ENCODE measurements at places on chromosomes 7 and 10.

GRCh38 chr10:125415006-125415633 is 254.8 kb upstream of the CTBP2 start:
- no peak for DNase-seq

- no peak for DNase-seq
Measured at GRCh38 chr10:103792547-103792946, 62.8 kb downstream of the SH3PXD2A start.

- no peak for DNase-seq
Measured at GRCh38 chr7:139084709-139085108, 24.8 kb downstream of the ZC3HAV1 start.

GRCh38 chr7:7417851-7418250 is 117.8 kb downstream of the COL28A1 start:
- DNase-seq, result no peak

DNA sequence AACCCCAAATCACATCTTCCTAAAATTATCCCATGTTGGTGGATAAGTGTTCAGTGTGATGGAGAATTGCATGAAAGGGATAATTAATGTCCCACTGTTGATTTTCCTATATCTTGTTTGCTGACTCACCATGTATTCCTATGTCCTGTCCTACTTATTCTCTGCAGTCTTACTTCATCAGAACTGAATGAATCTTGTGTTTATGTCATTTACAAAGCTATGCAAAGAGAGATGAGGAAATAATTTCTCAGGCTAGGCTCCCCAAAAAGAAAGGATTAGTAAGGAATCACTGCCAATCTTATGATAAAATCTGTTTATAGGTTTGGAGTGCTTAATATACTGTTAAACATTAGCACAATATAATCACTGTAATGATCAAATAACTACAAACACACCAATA is 360.8 kb downstream of the CRPPA start:
- DNase-seq, result no peak

DNA sequence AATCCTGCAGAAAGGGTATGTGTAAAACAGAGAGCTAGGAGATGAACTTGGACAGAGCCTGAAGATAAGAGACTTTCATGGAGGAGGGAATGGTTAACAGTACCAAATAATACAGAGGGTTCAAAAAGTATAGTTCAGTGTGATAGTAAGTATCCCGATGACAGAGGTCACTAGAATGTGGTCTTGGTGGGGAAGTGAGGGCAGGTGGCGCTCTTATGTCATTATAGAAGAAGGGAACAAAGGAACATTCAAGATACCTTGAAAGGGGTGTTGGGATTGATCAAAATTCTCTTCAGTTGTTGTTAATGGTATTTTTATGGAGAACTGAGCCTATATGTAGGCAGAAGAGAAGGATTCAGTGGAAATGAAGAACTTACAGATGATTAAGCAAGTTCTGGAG is 312.5 kb downstream of the SUGCT start:
- DNase-seq, result no peak

DNA sequence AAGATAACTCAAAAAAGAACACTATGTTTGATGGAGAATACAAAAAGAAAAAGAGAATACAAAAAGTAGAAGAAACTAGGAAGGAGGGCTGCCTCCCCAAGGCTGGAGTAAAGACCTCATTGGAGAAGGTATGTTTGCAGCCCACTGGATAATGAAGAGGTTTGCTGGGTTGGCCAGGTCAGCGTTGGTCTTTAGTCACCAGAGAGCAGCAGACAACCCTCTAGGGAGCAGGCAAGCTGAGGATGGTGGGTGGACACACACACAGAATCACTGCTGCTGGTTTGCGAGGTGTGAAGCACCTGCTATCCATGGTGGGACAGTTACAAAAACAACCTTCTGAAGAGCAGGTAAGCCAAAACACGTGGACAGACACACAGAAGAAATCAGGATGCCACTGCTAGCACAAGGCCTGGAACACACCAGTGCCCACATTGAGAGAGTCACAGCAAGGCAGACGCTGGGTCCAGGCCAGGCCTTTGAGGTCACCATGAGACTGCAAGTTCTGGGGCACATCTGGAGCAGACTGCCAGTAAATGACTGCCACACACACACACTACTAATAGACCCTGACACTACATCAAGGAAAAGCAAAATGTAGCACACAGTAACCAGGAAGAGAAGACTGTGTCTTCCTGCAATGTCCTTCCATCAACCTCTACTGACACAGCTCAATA is 43.0 kb downstream of the MTERF1 start:
- no peak for DNase-seq

- no peak for DNase-seq
Measured at GRCh38 chr10:70191161-70191971, 21.1 kb upstream of the SAR1A start.

GRCh38 chr10:31804352-31804810 is 124.2 kb downstream of the ARHGAP12 start:
- no peak for DNase-seq

- no peak for DNase-seq
Measured at GRCh38 chr7:28165961-28166955, 14.3 kb downstream of the JAZF1 start.

DNA sequence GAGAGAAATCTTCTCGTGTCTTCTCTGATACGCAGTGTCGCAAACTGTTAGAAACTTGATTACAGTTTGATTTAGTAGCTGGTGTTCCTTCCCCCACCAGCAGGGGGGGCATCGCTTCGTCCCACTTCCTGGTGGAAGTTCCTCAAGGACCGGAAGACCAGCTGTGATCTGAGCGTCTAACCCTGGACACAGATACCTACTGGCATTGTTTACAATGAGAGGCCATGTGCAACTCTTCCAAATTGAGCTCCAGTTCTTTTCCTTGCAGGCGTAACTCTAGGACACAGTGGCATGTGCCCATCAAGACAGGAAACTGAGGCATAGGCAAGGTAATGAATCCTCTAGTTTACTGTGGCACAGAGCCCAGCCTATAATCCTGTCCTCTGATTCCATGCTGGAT is 219.0 kb downstream of the CCDC3 start:
- no peak for DNase-seq

DNA sequence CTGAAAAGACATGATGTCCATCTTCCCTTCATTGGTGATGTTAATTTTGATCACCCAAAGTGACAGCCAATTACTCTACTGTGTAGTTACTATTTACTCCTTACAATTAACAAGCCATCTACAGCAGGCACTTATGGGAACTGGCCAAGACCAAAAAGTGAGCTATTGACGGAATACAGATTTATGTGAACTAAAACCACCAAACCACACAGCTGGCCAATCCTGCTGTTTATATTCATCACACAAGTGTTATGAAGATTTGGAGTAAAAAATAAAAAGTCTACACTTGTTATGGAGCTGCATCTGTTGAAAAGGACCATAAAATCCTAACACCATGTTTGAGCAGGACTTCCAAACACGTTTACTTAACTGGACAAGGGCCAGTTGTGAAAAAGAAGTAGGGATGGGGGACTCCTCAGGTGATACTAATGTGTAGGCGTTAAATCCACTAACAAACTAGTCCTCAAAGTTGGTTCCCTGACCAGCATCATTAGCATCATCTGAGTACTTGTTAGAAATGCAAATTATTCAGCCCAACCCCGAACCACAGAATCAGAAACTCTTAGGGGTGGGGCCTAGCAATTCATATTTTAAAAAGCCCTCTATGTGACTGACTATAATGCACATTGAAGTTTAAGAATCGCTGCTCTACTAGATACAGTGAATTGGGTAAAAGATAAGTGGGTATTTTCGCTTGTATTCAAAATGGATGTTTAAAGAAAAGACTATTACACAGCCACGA is 11.6 kb downstream of the MCMBP start:
- no peak for DNase-seq

GRCh38 chr7:131431756-131432155 is 104.1 kb downstream of the MKLN1 start:
- no peak for DNase-seq

- DNase-seq, result no peak
Measured at GRCh38 chr10:132397671-132398565, 918 bp downstream of the PWWP2B start.

DNA sequence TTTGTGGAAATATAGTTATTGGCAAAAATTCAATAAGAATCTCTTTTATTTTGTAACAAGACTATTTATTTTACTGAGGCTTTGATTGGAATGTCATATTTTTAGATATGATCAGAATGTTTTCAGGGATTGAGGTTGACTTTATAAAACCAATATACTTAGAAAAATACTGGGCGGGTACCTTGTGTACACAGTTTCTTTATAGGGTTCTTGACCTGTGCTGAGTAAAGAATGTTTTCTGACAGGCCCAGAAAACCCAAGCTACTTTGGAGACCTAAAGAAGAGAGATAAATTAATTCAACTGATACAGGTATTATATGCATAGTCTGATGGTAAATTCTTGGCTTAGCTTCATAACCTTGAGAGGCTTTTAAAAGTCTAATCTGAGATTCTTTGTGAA is 23.9 kb upstream of the SPAM1 start:
- no peak for DNase-seq

DNA sequence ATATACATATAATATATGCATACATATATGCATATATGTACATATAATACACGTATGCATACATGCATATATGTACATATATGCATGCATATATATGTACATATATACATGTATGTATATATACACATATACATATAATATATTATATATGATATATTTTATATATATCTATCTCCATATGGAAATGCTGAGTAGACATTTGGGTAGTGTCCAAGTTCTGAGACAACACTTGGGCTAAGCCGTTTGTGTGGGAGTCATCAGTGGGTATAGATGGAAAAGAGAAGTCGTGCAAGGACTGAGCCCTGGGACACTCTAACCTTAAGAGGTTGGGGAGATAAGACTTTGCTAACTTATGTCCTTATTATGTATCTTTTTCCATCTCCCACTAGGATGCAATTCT is 165.2 kb upstream of the PODXL start:
- DNase-seq, result no peak

- DNase-seq, result no peak
Measured at GRCh38 chr10:43308986-43309385, 42.1 kb upstream of the RASGEF1A start.

- no peak for DNase-seq
Measured at GRCh38 chr7:525740-526139, 6.1 kb upstream of the PDGFA start.

- no peak for DNase-seq
Measured at GRCh38 chr10:69934768-69935167, 117.9 kb upstream of the MACROH2A2 start.

DNA sequence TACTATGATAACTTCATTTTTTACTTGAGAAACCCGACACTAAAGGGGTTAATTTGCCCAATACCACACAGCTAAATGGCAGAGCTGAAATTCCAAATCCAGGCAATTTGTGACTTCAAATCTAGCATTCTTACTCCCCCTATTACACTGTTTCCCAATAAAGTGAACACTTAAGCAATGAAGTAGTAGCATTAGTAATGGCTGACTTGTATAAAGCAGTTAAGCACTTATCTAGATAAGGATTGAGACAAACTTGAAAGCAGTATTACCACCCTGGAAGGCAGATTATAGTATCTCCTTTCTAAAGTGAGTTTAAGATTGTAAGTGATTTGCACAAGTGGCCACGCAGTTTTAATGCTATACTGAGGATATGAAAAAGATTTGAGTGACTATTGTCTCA is 39.3 kb downstream of the WASL start:
- DNase-seq, result no peak

- DNase-seq, result no peak
Measured at GRCh38 chr10:18178854-18179483, 38.7 kb downstream of the CACNB2 start.

DNA sequence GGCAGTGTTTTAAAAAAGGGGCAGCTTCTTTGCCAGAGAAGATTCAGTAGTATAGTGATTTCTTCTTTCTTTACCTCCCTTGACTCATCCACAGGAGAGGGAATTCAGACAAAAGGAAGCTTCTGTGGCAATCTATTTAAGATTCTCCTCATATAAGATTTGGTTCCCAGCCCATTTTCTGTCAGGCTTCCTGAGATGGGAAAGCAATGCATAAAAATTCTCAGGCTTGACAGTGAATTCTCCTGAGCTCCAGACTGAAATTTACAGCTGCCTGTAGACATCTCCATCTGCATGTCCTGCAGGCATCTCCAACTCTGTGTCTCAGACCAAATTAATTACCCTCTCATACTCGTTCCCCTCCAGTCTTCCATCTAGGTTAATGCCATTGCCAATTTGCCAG is 72.8 kb downstream of the TSPAN12 start:
- no peak for DNase-seq

DNA sequence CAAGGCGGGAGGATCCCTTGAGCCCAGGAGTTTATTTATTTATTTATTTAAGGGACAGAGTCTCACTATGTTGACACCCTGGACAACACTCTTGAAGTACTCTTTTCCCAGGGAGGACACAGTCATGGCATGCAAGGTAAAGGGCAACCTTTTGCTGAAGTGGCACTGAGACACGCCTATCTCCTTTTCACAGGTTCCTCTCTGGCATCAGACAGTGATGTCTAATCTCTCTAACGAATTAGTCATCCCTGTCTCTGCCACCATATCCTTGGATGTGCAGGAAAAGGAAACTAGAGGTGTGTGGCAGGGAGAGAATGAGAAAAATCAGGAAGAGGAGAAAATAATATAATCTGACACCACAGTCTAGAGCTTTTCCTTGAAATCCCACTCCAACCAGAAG is 19.5 kb downstream of the CPVL start:
- no peak for DNase-seq

DNA sequence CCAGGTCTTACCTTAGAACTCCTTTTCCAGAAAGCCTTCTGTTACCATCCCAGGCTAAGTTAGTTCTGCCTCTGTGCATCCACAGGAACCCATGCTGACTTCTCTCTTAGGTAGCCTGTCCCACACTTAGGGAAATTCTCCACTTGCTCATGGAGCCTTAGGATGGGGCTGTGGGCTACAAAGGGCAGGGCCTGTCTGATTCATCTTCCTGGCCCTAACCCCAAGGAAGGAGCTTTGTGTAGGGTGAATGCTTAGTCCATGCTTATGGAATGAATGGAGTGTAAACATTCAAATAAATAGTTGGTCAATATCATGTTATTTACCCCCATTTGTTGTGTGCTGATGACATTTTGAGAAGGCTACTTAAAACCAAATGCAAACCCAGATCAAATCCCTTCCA is 54.7 kb downstream of the EMX2 start:
- no peak for DNase-seq

- DNase-seq, result no peak
Measured at GRCh38 chr7:141430455-141431139, 120.6 kb upstream of the AGK start.

DNA sequence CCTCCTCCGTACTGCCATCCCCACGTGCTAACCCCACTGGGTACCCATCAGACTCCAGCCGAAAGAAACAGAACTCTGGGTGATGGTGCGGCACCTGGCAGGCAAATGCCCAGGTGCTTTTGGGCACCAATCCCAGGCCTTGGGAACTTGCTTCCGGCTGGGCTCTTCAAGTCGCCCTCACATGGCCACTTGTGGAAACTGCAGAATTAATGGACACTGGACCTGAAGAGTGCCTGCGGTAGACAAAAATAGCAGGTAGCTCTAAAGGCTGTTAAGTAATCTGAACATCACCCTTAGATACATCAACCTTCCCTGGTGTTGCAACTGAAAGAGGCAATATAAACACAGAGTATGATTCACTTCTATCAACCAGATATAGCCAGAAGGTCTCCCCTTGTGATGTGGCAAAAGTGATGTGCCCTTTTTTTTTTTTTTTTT is 644.4 kb downstream of the GRM8 start:
- DNase-seq, result no peak
